ENCODE measurements at places on chromosomes 12 and 14. TPM values are rescaled to one million over a fixed set of nuclear protein-coding genes. Genes with fewer than 3 reads are reported as not detected.
A peak's percentile ranks its signal among the peaks of the same experiment; 100 is the strongest.

DNA sequence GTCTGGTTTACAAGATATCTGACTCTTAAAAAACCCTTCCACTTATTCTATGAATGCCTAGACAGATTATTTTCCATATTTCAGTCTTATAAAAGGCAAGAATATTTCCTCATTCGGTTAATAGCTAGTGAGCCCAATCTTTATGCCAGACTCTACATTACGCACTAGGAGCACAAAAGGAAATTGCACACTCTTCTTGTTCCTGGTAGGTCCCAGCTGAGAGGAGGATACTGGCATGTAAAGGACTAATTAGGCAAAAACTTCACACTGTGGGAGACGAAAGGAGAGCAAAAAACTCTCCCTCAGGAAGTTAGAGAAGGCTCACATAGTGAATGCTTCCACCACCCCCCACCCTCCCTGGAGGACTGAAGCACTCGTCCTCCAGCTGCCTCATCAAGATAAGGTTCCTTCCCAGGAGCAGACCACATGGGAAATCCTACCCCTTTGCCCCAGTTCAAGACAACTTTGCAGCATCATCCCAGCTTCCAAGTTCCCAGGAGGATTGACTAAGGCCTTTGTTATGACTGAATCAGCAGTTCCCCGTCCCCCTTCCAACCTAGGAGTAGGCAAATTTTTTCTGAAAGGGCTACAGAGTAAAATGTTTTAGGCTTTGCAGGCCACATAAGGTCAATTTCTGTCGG lies 14.5 kb downstream of the CAPZA3 start:
- H3K27me3 ChIP-seq = no peaks in the 10 kb centered on the region
- H3K4me1 ChIP-seq = no peaks in the 10 kb centered on the region
- no peak for DNase-seq
- H3K36me3 ChIP-seq = no peaks in the 10 kb centered on the region
- no peak overlapping the region for H3K27ac ChIP-seq

GRCh38 chr12:19288603-19289244 lies 150.6 kb upstream of the AEBP2 start:
- peak; percentile 75 for DNase-seq
- no peaks in the 10 kb centered on the region for H3K4me1 ChIP-seq
- no peaks in the 10 kb centered on the region for H3K27me3 ChIP-seq
- no peak overlapping the region for H3K4me3 ChIP-seq
- peaks cover 23% of the 10 kb centered on the region for H3K36me3 ChIP-seq
- no peak overlapping the region for H3K27ac ChIP-seq

DNA sequence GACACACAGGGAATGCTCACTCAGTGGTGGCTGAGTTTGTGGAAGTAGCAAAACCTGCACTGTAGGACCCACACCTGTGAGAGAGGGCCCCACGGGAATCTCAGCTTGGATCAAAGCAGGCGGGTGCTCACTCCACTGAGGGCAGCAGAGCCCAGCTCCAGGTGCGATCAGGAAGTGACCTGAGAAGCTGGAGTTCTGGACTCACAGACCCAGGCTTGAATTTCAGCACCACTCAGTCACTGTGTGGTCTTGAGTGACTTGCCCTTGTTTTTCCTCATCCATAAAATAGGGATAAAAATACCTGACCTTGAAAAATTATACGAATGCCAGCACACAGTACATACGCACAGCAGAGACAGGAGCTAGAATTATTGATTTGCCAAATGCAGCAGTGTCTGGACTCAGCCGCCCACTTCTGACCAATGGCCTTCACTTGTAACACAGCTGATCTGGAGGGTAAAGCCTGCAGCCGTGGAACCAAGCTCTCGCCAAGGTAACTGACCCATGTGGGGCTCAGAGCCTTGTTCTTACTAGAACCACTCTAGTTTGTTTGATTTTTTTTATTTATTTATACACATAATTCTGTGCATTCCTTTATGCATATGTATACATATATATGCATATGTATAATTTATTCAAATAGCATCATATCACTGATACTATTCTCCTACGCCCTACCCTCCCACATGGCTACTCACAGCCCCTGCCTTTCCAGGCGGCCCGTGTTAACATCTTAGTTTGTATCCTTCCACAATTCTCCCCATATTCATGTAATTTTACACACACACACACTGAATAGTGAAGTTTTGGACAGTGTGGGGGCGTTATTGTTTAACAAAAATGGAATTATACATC lies 53.9 kb downstream of the DPF3 start:
- no peak overlapping the region for H3K4me3 ChIP-seq
- H3K36me3 ChIP-seq = no peaks in the 10 kb centered on the region
- DNase-seq = no peak
- H3K27me3 ChIP-seq = no peaks in the 10 kb centered on the region

- H3K27me3 ChIP-seq = no peaks in the 10 kb centered on the region
- no peaks in the 10 kb centered on the region for H3K36me3 ChIP-seq
- no peak for DNase-seq
- H3K4me1 ChIP-seq = no peaks in the 10 kb centered on the region
Observed at GRCh38 chr12:122158700-122159285, 15.2 kb downstream of the IL31 start.

GRCh38 chr12:18221726-18222125 lies 39.6 kb upstream of the PIK3C2G start:
- no peaks in the 10 kb centered on the region for H3K4me1 ChIP-seq
- H3K36me3 ChIP-seq = no peaks in the 10 kb centered on the region
- H3K4me3 ChIP-seq = no peak overlapping the region

DNA sequence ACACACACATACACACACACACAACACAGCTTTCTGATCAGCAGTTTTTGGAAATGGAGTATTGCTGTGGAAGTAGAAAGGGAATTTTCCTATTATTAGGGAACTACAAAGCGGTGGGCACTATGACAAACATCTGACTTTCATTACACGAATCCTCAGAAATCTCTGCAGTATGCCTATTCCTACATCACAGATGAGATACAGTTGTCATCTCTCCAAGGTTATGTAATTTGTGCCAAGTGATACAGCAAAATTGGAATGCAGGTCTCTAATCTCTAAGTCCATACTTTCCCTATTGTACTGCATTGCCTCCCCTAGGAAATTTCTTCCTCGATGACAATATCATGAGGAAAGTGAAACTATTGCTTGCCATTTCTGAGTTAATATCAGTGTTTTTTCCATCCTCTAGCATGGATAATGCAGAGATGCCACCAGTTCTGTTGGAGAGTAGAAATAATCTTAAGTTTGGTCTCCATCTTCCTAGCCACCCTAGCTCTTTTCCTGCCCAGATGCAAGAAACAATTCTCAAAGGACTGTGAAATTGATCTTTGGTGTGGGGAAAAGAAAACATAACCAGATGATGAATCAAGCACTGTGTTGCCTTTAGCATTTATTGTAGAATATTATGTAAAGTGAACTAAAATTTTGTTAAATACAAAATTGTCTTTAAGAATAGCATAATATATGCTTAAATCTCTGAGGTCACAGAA lies 94.7 kb downstream of the ERGIC2 start:
- no peak for DNase-seq
- H3K4me3 ChIP-seq = no peak overlapping the region
- no peaks in the 10 kb centered on the region for H3K36me3 ChIP-seq
- H3K4me1 ChIP-seq = no peaks in the 10 kb centered on the region
- H3K27ac ChIP-seq = no peak overlapping the region

GRCh38 chr12:64609536-64610078 lies 688 bp upstream of the RASSF3 start:
- DNase-seq = no peak
- peak overlapping the region; percentile 99 for H3K4me3 ChIP-seq
- H3K36me3 ChIP-seq = peaks cover 11% of the 10 kb centered on the region
- peaks cover 47% of the 10 kb centered on the region for H3K4me1 ChIP-seq

DNA sequence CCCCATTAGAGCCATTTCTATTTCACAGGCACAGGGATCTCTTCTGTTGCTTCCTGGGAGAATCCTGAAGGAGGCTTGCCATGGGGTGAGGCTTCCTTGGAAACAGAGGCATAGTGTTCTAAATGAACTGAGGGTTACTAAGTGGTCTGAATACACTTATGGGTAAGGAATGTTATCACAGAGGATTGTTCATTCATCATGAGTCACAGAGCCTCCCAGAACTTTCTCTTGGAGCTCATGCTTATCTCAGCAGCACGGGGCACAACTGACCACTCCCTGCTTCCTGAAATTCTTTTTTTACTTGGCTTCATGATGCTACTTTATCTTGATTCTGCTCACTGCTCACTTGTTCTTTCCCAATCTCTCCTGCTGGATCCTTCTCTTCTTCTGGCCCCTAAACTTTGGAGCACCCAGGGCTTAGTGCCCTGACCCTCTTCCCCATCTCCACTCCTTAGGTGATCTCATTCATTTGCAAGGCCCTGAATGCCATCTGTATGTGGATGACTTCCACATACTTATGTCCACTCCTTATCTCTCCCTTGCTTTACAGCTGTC lies 57.9 kb downstream of the ANO6 start:
- H3K4me1 ChIP-seq = no peaks in the 10 kb centered on the region
- no peak for DNase-seq
- H3K36me3 ChIP-seq = no peaks in the 10 kb centered on the region
- H3K27me3 ChIP-seq = no peaks in the 10 kb centered on the region

GRCh38 chr14:37483672-37484071 lies 111.4 kb downstream of the FOXA1 start:
- no peak for DNase-seq
- H3K4me1 ChIP-seq = no peaks in the 10 kb centered on the region
- H3K36me3 ChIP-seq = no peaks in the 10 kb centered on the region
- no peak overlapping the region for H3K27ac ChIP-seq
- no peaks in the 10 kb centered on the region for H3K27me3 ChIP-seq
- H3K4me3 ChIP-seq = no peak overlapping the region

GRCh38 chr14:102523200-102523568 lies 13.6 kb upstream of the ANKRD9 start:
- H3K27me3 ChIP-seq = no peaks in the 10 kb centered on the region
- DNase-seq = no peak
- no peak overlapping the region for H3K27ac ChIP-seq
- H3K4me1 ChIP-seq = peaks cover 20% of the 10 kb centered on the region
- H3K36me3 ChIP-seq = no peaks in the 10 kb centered on the region

DNA sequence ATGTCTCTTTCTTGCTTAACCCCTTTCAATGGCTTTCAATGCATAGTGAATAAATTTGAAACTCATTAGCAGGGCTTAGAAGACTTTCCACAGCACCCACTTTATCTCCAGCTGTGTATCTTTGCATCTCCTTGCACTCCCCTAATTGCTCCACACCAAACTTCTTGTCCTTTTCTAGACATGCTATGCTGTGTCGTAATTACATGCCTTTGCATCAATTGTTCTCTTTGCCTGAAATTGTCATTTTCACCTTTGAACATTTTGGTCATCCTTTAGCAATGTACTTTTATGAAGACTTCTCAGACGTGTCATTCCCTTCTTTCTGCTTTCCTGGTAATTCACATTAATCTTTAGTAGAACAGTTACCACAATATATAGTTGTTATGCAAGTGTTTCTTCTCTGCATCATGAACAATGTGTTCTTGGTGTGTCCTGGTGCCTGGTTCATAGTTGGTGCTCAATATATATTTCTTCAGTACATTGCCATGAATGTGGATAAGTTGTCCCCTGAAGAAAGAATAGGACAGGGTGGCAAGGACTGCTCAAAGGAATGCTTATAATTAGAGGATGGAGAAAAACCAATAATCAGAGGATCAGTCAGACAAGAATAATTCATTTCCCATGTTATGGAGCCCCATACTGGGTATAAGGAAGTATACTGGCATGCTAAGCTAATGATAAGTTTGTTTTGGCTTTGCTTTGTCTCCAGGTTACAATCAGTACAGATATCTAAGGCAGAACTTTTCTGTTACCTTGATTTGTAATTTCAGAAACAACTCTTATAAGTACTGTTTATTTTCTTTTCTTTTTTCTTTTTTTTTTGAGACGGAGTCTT lies 27.2 kb downstream of the ARF6 start:
- DNase-seq = no peak
- no peaks in the 10 kb centered on the region for H3K36me3 ChIP-seq
- no peaks in the 10 kb centered on the region for H3K27me3 ChIP-seq
- no peak overlapping the region for H3K27ac ChIP-seq

DNA sequence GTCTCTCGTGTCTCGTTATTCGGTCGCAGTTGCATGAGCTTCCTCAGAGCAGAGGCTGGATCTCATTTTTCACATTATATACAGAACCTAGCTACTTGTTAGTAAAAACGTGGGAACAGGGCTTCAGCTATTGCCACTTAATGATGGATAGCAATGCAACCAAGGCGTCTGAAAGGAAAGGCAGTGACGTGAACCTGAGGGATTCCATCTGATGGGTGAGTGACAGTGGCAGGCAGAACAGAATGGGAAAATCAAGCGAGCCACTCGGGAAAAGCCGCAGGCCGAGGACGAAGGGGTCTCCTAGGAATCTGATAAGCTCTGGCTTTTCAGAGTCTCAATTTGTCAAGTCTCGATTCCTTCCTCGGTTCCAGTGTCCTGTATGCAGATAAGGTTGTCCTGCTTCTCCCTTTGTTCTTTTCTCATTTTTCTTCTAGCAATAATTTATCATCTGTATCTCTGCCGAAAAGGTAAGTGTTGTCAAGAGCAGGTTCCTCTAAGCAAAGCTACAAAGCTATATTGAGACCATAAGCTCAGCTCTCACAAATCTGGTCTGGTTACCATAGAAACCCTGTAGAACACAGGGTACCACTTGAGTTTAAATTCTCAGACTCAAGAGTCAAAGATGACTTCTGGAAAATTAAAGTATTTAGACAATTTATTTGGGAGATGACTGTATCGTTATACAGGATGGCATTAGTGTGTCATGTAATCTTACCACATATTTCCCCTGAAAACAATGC lies 416.6 kb downstream of the GLT1D1 start:
- H3K36me3 ChIP-seq = no peaks in the 10 kb centered on the region
- H3K27ac ChIP-seq = no peak overlapping the region
- H3K27me3 ChIP-seq = no peaks in the 10 kb centered on the region
- no peak for DNase-seq

GRCh38 chr12:120763250-120763649 lies 37.6 kb downstream of the ACADS start:
- no peaks in the 10 kb centered on the region for H3K36me3 ChIP-seq
- H3K4me1 ChIP-seq = peaks cover 30% of the 10 kb centered on the region
- H3K27me3 ChIP-seq = no peaks in the 10 kb centered on the region
- no peak overlapping the region for H3K4me3 ChIP-seq

GRCh38 chr12:57040211-57040610 lies 9.7 kb downstream of the MYO1A start:
- H3K36me3 ChIP-seq = no peaks in the 10 kb centered on the region
- H3K27ac ChIP-seq = no peak overlapping the region
- H3K4me3 ChIP-seq = no peak overlapping the region
- H3K4me1 ChIP-seq = no peaks in the 10 kb centered on the region
- H3K27me3 ChIP-seq = no peaks in the 10 kb centered on the region

The PTCSC3 gene
- total RNA-seq = not detected

The KLHL33 gene
- not detected for total RNA-seq

The AGAP2 gene
- total RNA-seq = 12.0 TPM
